ENCODE measurements at places on chromosomes 7 and 10.

GRCh38 chr10:110637558-110638053 is 6.5 kb upstream of the RBM20 start:
- DNase-seq, result no peak

DNA sequence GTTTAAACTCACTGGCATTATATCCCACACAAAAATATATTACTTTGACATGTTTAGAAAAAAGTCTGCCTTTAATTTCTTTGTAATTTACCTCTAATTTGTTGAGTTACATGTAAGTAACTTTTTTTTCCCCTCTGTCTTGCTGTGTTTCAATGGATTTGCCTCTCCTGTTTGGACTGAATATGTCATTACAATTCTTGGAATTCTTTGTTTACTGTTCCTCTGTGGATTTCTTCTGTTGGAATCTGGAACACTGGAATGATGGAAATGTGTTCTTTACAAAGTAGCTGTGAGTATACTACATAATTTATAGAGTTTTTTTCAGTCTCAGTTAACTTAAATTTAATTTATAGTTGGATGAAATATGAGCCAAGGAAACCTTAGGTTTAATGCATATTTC is 30.4 kb downstream of the SEPTIN7 start:
- no peak for DNase-seq

- DNase-seq, result no peak
These were observed 2.0 kb downstream of the STK32C start for GRCh38 chr10:132305654-132306342.

DNA sequence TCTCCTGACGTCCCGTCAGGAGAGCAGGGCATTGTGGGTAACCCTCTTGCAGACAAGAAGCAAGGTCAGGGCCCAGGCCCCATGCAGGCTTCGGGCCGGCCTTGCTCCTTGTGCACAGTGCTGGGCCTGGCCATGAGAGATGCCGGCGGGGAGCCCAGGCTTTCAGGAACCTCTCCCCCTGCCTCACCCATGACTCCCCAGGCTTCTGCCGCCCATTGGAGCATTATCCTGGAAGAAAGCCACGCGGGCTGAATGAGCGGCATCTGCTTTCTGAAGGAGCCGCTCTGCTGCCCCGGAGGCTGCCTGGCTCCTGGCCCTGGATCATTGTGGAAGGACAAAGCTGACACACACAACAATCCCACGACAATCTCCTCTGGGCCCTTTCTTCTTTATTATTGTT is 233.5 kb downstream of the TCF7L2 start:
- DNase-seq, result no peak

DNA sequence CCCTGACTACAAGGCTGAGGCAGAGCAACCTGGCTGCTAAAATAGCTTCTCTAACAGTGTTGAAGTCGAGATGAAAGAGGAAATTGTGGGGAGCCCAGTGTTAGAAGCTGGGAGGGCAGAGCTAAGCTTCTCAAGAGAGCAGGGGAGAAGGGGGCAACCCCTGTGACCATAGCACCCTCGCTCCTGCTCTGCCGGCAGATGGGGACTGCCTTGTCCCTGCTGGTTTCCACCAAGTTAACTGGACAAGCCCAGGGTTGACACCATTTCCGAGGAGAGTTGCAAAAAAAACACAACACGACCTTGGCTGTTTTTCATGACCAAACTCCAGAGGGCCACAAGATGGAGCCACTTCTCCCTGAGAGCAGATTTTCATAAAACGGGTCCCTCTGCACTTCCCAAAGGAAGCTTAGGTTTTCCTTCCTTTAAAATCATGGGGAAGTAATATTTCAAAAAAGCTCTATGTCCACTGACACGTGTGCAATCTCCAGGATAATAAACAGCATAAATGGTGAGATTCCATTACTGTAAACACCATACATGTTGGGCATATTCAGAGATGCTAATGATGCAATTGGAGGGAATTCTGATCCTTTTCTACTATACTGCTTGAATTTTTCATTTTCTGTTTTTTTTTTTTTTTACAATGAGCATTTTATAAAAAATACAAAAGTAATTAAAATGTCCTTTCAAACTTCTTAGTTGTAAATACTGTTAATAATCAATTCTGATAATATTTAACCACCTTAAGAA is 140.4 kb downstream of the PIP4K2A start:
- DNase-seq, result peak; percentile 10

- no peak for DNase-seq
These were observed 18.1 kb upstream of the GPR141 start for GRCh38 chr7:37665352-37666022.

Data from activated naive CD8-positive, alpha-beta T cell treated with anti-CD3 and anti-CD28 coated beads for 36 hours (primary cell).